Activated CD4-positive, alpha-beta T cell treated with anti-CD3 and anti-CD28 coated beads, Interleukin-2, amount 10 ng/mL, durations not matched to agents 7 days and 5 days (primary cell): ENCODE measurements at places on chromosomes 6 and 20.

GRCh38 chr20:39785252-39785917, 823.2 kb downstream of the DHX35 start:
- no peak for DNase-seq

- DNase-seq = no peak
Observed at GRCh38 chr6:77324866-77325265, 138.4 kb downstream of the HTR1B start.

- DNase-seq = no peak
Observed at GRCh38 chr6:168155193-168155592, 76.2 kb upstream of the FRMD1 start.

DNA sequence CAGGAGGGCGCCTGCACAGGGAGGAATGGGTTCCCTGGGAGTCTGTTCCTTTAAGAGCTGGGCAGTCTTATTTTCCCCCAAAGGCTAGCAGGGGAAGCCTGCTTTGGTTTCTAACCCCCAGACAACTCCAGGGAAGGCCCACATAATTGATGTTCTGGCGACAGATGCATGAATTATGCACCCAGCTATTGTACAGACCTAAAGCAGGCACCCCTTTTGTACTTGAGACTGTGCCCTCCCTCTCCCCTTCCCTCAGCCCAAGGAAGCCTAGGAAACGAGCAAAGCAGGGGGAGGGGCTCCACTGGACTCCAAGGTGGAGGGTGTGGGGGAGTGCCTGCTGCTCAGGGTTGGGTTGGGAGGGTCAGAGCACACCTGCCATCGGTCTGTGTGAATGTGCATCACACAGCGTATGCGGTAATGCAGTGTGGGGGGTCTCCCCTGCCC, 102.1 kb downstream of the KCNB1 start:
- DNase-seq = no peak

GRCh38 chr6:52588710-52589091, 11.8 kb upstream of the TRAM2 start:
- no peak for DNase-seq

GRCh38 chr6:107490566-107491137, 735 bp downstream of the SOBP start:
- DNase-seq = no peak

- no peak for DNase-seq
Observed at GRCh38 chr6:21772884-21773575, 179.5 kb downstream of the SOX4 start.

- peak; percentile 56 for DNase-seq
Observed at GRCh38 chr20:38842558-38842981, 37.1 kb downstream of the PPP1R16B start.
